ENCODE measurements at places on chromosomes 13 and 19.

DNA sequence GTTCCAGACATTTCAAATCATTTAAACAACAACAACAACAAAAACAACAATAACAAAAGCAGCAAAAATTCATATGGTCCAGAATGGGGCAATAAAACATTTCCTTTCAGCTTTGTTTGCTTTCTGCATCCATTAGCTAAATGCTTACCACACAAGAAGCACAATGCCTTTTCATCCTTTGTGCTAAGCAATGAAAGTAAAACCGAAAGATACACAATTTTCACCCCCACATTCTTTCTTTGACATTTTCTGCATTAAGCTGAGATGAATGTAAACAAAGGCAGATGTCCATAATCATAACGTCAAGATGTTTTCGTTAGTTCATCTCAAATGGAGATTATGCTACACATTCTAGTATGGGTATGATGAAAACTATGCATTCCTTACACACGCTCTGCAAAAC, 568.5 kb downstream of the SLITRK6 start:
- DNase-seq, result peak; percentile 22

GRCh38 chr19:18774782-18775444, 16.2 kb downstream of the COMP start:
- DNase-seq, result no peak

- DNase-seq, result peak; percentile 23
Measured at GRCh38 chr13:102799426-102800144, 666 bp downstream of the BIVM start.

GRCh38 chr13:111210091-111210490, 95.0 kb downstream of the ARHGEF7 start:
- DNase-seq, result no peak

GRCh38 chr19:39007096-39007495, 25.3 kb downstream of the FBXO27 start:
- DNase-seq, result no peak

- DNase-seq, result no peak
Measured at GRCh38 chr13:112655913-112656312, 33.9 kb upstream of the ATP11A start.

DNA sequence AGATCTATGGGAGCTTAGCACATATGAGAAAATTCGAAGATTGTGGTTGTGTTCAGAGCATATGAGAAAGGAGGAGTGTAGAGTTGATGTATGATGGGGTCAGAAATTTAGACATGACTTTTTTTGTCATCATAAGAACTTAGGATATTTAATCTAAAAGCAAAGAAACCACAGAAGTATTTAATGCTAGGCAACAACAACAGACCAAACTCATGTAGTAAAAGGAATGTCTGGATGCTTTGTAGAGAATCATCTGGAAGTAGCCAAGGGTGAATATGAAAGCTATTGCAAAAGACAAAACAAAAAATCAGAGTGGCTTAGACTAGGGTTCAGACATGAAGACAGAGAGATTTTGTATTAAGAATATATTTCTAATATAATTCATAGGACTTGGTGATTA, 190.3 kb downstream of the SLITRK1 start:
- no peak for DNase-seq

DNA sequence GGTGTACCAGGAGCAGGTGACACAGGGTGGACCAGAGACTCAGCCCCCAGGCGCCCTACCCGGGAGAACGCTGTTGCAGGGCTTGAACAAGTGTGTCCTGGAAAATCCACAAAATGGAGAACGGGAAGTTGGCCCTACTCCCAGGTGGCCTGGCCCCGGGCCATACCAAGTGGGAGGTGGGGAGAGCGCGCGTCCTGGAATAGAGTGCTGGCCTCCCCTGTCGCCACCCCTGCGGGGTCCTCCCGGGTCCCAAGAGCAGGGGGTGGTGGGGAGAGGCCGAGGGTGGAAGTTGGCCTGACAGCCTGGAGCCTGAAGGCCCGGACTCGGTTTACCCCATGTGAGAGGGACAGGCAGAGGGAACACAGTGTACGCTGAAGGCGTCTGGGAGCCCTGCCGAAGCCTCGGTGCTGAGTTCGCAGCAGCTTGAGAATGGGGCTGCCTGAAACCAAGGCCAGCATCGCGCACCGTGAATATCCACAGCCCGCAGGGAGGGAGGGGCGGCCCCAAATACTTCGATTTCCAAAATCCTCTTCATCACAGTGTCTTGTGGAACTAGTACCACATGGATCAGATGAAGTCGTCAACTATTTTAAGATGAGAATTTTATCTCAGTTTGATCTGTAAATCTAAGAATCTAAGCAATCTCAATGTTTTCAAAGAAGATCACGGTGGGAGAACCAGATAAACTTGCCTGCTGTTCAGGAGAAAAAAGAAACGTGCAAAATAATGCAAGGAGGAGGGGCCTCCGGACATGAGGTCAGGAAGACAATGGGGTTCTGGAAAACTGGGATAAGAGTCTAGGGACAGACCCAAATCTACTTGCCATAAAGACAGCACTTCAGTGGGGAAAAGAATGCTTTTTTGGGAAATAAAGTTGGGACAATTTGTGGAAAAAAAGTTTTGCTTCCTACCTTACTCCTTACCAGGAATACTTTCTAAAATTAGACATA, 10.4 kb upstream of the KLF16 start:
- no peak for DNase-seq

DNA sequence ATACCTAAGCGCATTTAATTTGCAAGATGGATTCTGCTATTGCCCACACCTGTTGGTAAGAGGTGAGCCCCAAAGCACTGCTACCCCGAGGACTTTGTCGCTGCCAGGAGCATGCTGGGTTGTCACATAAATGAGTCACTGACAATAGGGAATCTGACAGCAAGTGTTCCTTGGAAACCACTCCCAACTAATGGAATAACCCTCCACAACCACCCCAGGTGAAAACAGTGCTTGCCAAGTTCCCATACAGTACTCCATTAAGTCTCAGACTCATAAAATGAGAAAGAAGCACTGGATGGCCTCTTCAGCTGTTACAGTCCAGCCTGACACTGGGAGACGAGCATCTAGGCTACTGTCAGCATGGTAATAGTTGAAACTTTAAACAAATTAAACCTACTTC, 108.6 kb downstream of the EFNB2 start:
- peak; percentile 51 for DNase-seq

- no peak for DNase-seq
Measured at GRCh38 chr13:32964987-32965386, 51.2 kb upstream of the KL start.

DNA sequence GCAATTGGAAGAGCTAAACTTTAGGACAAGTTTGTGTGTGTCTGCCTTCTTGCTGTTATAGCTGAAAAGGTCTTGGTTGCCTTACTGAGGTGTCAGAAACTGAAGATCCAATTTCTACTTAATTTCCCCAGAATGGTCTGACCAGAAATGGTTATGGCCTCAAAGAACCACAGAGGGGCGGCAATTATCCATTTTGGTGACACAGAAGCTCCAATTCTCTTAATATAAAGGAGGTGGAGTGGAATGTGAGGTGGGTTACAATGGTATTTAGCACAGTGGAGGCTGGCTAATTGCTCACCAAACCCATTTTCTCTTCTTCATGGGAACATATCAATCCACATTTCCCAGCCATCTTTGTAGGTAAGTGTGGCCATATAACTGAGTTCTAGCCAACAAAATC, 1157.2 kb downstream of the OLFM4 start:
- DNase-seq, result peak; percentile 35

DNA sequence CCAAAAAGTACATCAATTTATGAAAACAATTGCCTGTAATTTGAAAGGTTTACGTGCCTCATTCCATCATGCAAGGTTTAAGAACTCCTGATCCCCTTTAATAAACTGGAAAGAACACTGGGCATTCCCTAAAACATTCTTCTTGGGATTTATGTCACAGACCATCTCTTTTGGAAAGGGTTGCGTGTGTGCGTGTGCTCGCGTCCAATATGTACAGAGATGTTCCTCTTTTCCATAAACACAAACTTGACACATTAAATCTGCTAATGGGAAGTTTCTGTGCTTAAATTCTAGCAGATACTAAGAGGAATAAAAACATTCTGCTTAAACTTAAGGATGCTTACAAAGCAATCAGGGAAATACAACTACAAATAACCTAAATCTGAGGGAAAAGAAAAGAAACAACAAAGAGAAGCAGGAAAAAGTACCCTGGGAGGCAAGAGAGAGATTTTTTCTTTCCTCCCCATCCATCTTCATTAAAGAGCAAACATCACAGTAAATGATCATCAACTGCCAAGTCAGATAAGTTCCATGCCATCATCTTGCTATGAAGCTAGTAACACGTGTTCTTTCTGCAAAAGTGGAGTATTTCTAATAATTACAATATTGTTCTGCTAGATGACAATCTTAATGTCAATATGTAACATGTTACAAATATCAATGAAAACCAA, 83.7 kb downstream of the STK24 start:
- no peak for DNase-seq

DNA sequence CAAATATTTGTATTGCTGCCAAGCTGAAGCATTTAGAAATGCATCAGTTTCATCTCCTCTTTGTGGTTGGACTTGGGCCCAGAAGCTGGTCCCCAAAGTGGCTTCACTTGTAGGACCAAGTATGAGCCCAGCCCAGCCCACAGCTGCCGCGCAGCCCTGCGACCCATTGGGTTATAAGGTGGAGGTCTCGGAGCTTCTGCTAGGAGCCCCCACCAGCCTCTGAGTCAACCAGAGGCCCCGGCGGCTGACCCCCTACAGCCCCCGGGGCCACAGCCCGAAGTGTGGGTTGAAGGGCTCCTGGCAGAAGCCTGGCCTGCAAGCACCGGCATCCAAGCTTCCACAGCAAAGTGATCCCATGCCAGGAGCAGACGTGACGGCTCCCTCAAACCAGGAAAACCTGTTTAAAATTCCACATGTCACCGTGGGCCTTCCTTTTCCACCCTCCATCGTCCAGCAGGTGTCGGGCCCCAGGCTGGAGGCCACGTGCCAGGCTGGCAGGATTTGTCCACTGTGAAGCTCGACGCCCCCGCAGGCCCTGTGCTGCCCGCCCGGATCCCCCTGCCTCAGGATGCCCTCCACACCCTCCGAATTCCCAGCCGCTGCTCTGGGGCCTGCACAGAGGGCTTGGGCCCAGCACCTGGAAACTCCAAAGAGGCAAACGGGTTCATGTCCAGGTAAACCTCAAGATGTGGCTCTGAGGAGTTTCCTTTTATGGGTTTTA, 54.7 kb downstream of the C13orf46 start:
- no peak for DNase-seq

GRCh38 chr13:19581675-19582074, 20.3 kb upstream of the TPTE2 start:
- no peak for DNase-seq

DNA sequence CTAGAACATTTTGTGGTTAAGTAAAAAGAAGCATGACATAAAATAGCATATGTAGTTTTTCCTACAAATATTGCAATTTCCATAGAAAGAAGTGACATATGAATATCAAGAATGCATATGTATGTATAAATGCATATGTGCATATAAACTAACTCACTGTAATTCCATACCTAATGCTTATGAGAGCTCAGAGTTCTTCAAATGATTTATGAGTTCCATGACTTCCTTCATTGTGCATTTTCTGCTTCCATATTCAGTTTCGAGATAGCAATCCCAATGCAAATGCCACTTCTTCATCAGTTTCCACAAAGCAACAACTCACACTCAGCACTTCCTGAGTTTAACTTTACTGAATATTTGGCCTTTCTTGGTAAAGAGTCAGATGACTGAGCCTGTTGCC, 1744.3 kb upstream of the MIR17HG start:
- no peak for DNase-seq

All from COR-L47 (cell line).